WTC11 (cell line): ENCODE measurements at places on chromosomes 5 and 9. TPM values are rescaled to one million over a fixed set of nuclear protein-coding genes. Genes with fewer than 3 reads are reported as not detected.

ATOX1 gene
- 76.4 to 79.3 TPM (median 77.4 TPM) in 3 replicates for total RNA-seq

TSTD2 gene
- 16.8 to 19.6 TPM (median 18.3 TPM) in 3 replicates for total RNA-seq

PARP8 gene
- 23.2 to 28.5 TPM (median 28.2 TPM) in 3 replicates for total RNA-seq

FLT4 gene
- total RNA-seq: 11.0 to 12.7 TPM (median 12.4 TPM) in 3 replicates

GRK6 gene
- 60.7 to 69.2 TPM (median 61.7 TPM) in 3 replicates for total RNA-seq

TSLP gene
- total RNA-seq: 0.73 to 1.1 TPM (median 0.87 TPM) in 3 replicates

LIFR gene
- 12.9 to 14.4 TPM (median 13.7 TPM) in 3 replicates for total RNA-seq

IL31RA gene
- 0.18 TPM in 1 of 3 replicates, not detected in the others for total RNA-seq
